ENCODE measurements at places on chromosomes 5 and 9. TPM values are rescaled to one million over a fixed set of nuclear protein-coding genes. Genes with fewer than 3 reads are reported as not detected.

DNA sequence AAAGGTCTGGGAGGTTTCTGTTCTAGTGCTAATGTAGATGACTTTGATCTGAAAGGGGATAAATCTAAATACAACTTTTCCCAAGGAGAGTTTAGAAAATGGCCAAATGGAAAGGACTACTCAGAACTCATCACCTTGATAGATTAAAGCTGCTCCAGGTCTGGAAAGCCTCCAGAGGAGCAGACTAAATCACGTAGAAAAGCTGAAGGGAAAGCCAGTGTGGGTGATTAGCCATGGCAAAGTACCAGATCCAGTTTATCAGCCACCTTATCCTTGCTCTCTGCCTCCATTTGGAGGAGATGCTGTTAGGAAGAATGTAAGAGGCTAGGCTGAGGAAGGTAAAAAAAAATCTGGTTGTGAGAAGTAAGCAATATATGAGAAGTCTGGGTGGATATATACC lies 120.7 kb upstream of the RAI14 start:
- peaks cover 28% of the 10 kb centered on the region for H3K4me1 ChIP-seq
- H3K27me3 ChIP-seq: peaks cover 14% of the 10 kb centered on the region
- H3K27ac ChIP-seq: no peak overlapping the region
- no peak for DNase-seq
- no peak overlapping the region for H3K4me3 ChIP-seq
- no peaks in the 10 kb centered on the region for H3K36me3 ChIP-seq

GRCh38 chr9:79123415-79123814 lies 448.4 kb upstream of the TLE4 start:
- H3K27me3 ChIP-seq: no peaks in the 10 kb centered on the region
- H3K36me3 ChIP-seq: no peaks in the 10 kb centered on the region
- no peak overlapping the region for H3K4me3 ChIP-seq
- no peak overlapping the region for H3K27ac ChIP-seq
- H3K4me1 ChIP-seq: no peaks in the 10 kb centered on the region

- DNase-seq: no peak
- no peaks in the 10 kb centered on the region for H3K27me3 ChIP-seq
- H3K27ac ChIP-seq: no peak overlapping the region
- H3K4me1 ChIP-seq: no peaks in the 10 kb centered on the region
Observed at GRCh38 chr5:153516504-153517240, 26.2 kb downstream of the GRIA1 start.

GRCh38 chr9:89420397-89421178 lies 77.3 kb downstream of the SEMA4D start:
- H3K4me1 ChIP-seq: peaks cover 97% of the 10 kb centered on the region
- H3K27ac ChIP-seq: peak overlapping the region; percentile 100
- DNase-seq: peak; percentile 38
- no peaks in the 10 kb centered on the region for H3K27me3 ChIP-seq

DNA sequence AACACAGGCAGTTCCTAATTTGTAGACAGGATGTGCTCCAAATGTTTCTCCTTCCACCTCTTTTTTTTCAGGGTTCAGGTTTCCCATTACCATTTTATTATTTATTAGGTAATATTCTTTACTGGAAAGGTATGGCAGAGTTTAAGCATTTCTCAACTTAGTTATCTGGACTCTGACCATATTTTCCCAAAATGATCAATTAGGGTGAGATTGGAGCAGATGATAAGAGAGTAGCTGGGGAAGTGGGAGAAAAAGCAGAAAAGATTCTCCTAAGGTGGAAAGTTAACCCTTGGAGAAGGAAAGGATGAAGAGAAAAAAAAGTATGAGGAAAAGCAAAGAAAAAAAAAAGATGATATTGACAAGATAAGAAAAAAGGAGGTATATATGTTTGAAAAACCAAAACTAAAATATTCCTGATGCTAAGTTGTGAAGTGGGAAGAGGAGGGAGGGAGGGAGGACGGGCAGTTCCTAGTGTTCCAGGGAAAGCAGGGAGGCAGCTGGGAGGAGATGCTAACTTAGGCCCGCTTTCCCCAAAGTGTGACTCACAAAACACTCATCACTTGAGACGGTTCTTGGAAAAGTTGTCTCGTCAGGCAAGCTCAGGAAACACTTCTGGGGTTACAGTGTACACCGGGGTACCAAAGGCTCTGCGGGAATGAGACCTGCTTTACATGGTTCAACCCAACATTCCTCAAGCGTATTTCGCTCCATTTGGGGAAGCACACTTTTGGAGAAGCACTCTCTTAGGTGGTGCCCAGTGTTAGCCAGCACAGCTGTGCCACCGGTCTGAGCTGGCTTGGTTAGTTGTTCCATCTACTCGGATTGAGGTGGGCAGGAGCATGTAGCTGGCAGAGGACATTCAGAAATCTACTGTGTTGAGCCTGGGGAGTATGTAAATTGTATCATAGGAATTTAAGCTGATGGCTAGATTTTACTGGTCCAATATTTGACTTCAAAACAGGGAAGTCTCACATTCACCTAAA lies 35.1 kb downstream of the B4GALT1 start:
- peaks cover 58% of the 10 kb centered on the region for H3K36me3 ChIP-seq
- peak overlapping the region; percentile 29 for H3K27ac ChIP-seq
- peaks cover 57% of the 10 kb centered on the region for H3K4me1 ChIP-seq
- no peaks in the 10 kb centered on the region for H3K27me3 ChIP-seq
- H3K4me3 ChIP-seq: no peak overlapping the region

DNA sequence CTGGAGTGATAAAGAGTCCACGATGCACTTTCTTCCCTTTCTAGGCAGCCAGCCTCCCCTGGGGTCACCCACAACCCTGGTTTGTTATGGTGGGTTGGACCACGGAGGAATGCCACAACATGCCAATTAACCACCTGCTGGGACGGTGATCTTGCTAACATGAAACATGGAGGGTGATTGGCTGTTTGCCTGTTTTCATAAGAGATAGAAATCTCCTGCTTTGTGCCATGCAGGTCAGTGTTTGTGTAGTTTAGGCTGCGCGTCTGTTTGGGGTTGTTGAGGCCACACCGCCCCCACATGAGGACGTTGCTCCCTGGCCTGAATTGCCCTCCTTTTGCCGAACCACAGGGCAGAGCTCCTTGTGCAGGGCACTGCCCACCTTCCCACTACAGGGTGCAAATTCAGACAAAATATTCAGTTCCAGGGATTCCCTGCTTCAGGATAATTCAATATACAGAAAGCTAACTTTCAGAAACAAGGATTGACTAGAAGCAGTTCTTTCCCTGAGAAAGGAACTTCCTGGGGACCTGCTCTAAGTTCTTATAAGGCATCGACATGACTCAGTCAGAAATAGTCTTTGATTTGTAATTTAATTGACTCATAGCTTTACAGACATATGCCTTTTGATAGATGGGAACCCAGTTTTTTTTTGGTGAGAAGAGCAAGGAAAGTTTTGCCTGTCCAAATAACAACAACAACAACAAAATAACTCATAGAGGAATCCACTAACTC lies 427.6 kb downstream of the GADD45G start:
- no peak overlapping the region for H3K4me3 ChIP-seq
- H3K4me1 ChIP-seq: no peaks in the 10 kb centered on the region
- peaks cover 6% of the 10 kb centered on the region for H3K27me3 ChIP-seq
- DNase-seq: no peak
- no peak overlapping the region for H3K27ac ChIP-seq

GRCh38 chr9:123584202-123585176 lies 228.5 kb downstream of the CRB2 start:
- no peaks in the 10 kb centered on the region for H3K4me1 ChIP-seq
- no peak for DNase-seq
- H3K4me3 ChIP-seq: no peak overlapping the region
- no peaks in the 10 kb centered on the region for H3K27me3 ChIP-seq
- no peak overlapping the region for H3K27ac ChIP-seq
- H3K36me3 ChIP-seq: peaks cover 35% of the 10 kb centered on the region

DNA sequence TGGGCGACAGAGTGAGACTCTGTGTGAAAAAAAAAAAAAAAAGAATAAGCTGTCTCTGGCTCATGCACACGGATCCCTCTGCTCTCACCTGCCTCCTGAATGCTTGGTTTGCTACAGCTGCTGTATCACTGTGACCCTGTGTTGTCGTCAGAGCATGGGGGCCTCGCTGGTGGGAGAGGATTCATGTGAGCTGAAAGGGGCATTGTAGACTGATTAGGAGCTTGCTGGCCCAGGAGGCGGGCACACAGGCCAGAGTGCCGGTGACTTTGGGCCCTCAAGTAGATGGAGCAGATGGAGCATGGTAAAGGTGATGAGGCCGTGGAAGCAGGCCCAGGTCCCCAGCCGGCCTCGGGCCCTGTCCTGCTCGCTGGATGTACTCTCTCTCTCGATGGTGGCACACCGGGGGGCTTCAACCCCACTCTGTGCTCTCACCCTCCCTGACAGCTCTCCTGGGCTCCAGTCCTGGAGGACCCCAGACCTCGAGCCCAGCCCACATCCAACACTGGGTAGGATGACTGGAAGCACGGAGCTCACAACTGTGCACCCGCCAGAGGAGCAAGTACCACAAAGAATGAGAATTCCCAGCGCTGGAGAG lies 7.1 kb downstream of the FLT4 start:
- no peak overlapping the region for H3K27ac ChIP-seq
- H3K36me3 ChIP-seq: no peaks in the 10 kb centered on the region
- H3K4me3 ChIP-seq: no peak overlapping the region

- no peaks in the 10 kb centered on the region for H3K36me3 ChIP-seq
- no peak overlapping the region for H3K4me3 ChIP-seq
- H3K4me1 ChIP-seq: peaks cover 5% of the 10 kb centered on the region
- DNase-seq: no peak
- H3K27me3 ChIP-seq: no peaks in the 10 kb centered on the region
Observed at GRCh38 chr5:35755966-35756365, 100.7 kb upstream of the IL7R start.

DNA sequence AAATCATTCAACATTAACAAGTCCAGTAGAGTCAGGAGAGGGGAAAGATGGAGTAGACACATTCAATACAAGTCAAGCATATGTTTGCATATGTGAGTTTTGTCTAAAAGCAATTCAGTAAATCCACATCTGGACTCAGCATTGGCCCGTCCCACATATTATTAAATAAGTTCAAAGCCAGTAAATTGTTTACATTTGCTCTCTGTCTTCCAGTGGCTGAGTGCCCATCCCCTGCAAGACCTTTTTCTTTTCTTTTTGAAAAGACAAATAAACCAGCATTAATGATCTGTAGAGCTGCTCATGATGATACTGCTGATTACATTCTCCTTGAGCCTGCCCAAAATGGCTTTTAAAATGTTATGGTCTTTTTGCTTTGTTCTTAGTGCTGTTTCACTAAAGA lies 71.1 kb downstream of the TNC start:
- H3K27ac ChIP-seq: no peak overlapping the region
- H3K27me3 ChIP-seq: peaks cover 1% of the 10 kb centered on the region
- H3K4me3 ChIP-seq: no peak overlapping the region
- H3K36me3 ChIP-seq: no peaks in the 10 kb centered on the region
- DNase-seq: no peak
- H3K4me1 ChIP-seq: peaks cover 24% of the 10 kb centered on the region

DNA sequence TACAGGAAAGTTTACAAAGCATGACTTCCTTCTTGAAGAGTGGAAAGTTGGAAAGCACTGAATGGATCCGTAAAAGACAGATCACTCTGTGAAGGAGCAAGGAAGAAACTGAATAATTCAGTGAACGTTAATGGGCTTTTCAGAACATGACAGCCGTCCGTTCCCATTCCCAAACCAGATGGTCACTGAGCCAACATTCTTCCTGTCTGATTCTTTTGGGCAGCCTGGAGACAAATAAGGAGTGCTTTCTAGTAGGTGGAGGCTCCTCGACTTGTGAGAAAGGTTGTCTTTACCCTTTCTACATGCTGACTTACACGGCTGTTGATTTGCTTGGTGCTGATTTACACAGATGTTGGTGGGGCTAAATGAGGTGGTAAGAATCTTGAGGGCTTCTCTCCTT lies 51.0 kb upstream of the PAPPA start:
- no peaks in the 10 kb centered on the region for H3K36me3 ChIP-seq
- H3K4me3 ChIP-seq: no peak overlapping the region
- H3K27me3 ChIP-seq: no peaks in the 10 kb centered on the region
- H3K27ac ChIP-seq: no peak overlapping the region
- no peak for DNase-seq

DNA sequence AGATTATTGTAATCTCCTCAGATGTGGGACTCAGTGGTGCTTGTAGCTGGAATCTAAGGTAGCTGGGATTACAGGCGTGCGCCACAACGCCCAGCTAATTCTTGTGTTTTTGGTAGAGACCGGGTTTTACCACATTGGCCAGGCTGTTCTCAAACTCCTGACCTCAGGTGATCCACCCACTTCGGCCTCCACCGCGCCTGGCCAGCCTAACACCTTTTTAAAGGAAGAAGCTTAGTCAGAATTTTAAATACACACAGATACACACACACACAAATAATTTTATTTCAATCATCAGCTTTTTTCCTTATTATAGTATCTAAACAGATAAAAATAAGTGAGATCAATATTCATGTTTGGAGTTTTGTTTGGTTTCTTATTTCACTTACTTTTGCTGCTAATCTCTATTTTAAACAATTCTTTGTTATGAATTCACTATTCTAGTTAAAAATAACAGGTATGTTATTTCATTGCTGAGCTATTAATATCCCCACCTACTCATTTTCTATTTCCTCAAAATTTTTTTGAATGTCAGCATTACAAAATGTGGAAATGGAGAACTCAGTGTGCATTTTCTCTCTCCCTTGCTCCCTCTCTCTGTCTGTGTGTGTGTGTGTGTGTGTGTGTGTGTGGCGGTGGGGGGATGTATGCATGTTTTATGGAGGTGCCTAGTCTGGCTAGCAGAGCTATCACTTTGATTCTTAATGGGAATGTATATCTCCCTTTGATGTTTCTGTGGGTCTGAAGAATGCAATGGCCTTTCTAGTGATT lies 960.6 kb upstream of the DMAC1 start:
- H3K27ac ChIP-seq: no peak overlapping the region
- H3K4me1 ChIP-seq: no peaks in the 10 kb centered on the region
- no peak for DNase-seq
- no peak overlapping the region for H3K4me3 ChIP-seq
- H3K36me3 ChIP-seq: no peaks in the 10 kb centered on the region
- H3K27me3 ChIP-seq: no peaks in the 10 kb centered on the region

DNA sequence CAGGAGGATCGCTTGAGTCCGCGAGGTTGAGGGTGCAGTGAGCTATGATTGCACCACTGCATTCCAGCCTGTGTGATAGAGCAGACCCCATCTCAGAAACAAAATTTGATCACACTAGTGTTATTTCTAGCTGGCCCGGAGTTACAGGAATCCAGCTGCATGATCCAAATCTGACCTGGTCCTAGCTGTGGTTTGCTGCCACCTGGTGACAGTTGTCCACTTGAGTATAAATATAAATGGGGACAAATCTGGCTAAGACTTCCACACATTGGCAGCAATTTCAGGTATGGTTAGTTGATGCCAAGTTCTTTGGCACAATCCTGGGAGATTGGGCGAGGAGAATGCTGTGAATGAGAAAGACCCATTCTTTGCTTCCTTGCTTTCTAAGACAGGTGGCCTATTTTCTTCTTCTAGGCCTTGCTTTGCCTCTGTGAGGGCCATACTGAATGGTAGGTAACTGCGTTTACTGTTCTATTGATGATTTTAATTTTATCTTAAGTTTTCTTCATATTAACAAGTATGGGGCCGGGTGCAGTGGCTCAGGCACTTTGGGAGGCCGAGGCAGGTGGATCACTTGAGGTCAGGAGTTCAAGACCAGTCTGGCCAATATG lies 35.4 kb downstream of the UBE2R2 start:
- peak; percentile 61 for DNase-seq
- H3K4me3 ChIP-seq: no peak overlapping the region
- no peaks in the 10 kb centered on the region for H3K27me3 ChIP-seq
- no peak overlapping the region for H3K27ac ChIP-seq

The RRAGA gene
- total RNA-seq: 45.5 TPM

The LECT2 gene
- total RNA-seq: not detected

The PCDHGC5 gene
- total RNA-seq: not detected
